ENCODE measurements at places on chromosomes 1 and 21. TPM values are rescaled to one million over a fixed set of nuclear protein-coding genes. Genes with fewer than 3 reads are reported as not detected.

GRCh38 chr1:31524186-31524901, 52.0 kb upstream of the TINAGL1 start:
- H3K4me1 ChIP-seq, result no peaks in the 10 kb centered on the region
- H3K27ac ChIP-seq, result no peak overlapping the region
- H3K27me3 ChIP-seq, result no peaks in the 10 kb centered on the region
- H3K4me3 ChIP-seq, result no peak overlapping the region
- DNase-seq, result no peak

NCMAP gene
- total RNA-seq, result 0.12 TPM

LEFTY2 gene
- total RNA-seq, result 0.23 TPM

AIM2 gene
- 0.44 TPM for total RNA-seq

GRCh38 chr1:176102768-176103350, 104.2 kb downstream of the COP1 start:
- no peak for DNase-seq
- H3K36me3 ChIP-seq, result peaks cover 17% of the 10 kb centered on the region
- no peak overlapping the region for H3K4me3 ChIP-seq
- H3K27me3 ChIP-seq, result no peaks in the 10 kb centered on the region
- H3K4me1 ChIP-seq, result no peaks in the 10 kb centered on the region
- no peak overlapping the region for H3K27ac ChIP-seq

DNA sequence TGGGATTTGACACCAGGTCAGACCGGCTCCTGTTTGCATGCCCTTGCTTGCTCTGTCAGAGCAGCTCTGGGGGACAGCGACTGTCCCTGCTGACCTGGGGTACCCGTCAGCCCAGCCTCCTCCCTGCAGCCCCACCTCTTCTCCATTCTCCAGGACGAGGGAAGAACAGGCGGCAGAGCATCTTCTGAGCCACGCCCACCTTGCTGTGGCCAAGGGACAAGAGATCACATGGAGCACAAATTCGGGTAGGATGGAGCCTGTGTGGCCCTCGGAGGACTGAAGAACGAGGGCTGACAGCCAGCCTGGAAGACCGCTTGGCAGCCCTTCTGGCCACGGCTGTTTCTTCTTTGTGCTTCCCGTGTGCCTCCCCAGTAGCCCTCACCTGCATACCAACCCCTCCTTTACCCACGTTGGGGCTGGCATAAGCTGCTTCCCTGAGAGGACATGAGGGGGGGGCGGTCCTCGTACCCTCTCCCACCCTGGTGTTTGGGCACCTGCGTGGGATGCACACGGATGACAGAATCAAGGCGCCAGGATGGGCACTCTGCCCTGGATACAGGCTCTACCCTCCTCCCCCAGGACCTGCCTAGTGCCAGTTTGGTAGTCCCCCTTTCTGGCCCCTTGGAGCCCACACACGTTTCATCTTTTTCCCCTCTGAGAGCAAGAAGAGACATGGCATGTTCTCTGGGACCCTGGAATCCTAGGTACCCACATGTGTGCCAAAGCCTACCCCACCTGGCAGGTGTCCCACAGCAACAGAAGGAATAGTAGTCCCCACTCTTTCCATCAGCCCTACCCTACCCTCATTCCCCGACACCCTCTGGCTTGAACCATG, 26.9 kb downstream of the CDK18 start:
- DNase-seq, result no peak
- H3K27me3 ChIP-seq, result no peaks in the 10 kb centered on the region
- H3K4me1 ChIP-seq, result peaks cover 4% of the 10 kb centered on the region
- H3K36me3 ChIP-seq, result no peaks in the 10 kb centered on the region
- no peak overlapping the region for H3K4me3 ChIP-seq
- H3K27ac ChIP-seq, result no peak overlapping the region

DNA sequence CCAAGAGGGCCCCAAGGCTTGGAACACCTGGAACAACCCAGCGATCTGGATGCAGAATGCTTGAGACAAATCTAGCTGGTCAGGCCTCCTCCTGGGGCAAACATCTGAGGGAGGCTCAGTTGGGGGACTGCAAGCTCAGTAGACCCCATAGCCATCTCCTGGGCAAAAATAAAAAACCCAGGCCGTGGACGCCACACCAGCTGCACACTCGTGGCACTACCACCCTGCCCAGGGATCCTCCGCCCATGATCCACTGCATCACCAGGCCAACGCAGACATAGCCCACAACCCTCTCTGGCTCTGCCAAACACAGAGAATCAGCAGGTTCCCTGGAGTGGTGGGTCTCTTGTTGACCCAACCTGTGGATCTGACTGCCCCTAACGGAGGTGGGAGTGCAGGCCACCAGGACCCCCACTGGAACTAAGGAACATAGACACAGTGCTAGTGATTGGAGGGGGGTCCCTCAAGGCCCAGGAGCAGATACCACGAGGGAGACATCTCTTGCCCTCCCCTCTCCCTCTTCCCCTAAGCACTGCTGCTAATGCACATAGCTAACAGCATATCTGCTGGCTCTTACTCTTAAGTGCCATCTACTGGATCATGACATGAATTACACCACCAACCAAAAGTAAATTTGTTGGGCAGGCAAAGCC, 147.2 kb downstream of the CHD1L start:
- H3K36me3 ChIP-seq, result no peaks in the 10 kb centered on the region
- H3K4me3 ChIP-seq, result no peak overlapping the region
- no peaks in the 10 kb centered on the region for H3K27me3 ChIP-seq

DNA sequence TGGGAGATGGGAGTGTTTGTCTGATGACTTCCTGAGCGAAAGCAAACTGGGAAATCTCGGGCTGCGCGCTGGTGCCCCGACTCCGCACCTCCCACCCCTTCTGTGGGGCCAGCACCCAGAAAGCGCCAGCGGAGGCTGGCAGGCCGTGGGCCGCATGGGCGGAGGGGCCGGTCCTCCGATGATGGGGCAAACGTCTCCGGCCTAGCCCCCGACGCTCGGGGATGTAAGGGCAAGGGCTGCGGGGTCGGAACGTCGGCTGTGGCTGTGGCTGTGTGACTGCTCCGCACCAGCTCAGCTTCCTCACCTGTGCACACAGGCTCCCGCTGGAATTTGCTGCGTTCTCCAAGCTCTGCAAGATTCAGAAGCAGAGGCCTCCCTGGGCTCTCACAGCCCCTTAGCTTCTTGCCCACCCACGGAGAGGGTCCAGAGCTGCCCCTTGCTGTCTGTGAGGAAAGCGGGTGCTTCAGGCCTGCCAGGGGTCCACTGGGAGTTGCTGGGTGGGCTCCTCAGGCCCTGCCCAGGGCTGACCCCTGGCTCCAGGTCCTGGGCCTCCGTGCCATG, 35.0 kb downstream of the COL18A1 start:
- peaks cover 9% of the 10 kb centered on the region for H3K4me1 ChIP-seq
- H3K27ac ChIP-seq, result no peak overlapping the region
- H3K4me3 ChIP-seq, result no peak overlapping the region
- DNase-seq, result no peak

- no peaks in the 10 kb centered on the region for H3K4me1 ChIP-seq
- no peak overlapping the region for H3K27ac ChIP-seq
- no peak overlapping the region for H3K4me3 ChIP-seq
These were observed 671.6 kb downstream of the MATN1 start for GRCh38 chr1:30051777-30052176.

DNA sequence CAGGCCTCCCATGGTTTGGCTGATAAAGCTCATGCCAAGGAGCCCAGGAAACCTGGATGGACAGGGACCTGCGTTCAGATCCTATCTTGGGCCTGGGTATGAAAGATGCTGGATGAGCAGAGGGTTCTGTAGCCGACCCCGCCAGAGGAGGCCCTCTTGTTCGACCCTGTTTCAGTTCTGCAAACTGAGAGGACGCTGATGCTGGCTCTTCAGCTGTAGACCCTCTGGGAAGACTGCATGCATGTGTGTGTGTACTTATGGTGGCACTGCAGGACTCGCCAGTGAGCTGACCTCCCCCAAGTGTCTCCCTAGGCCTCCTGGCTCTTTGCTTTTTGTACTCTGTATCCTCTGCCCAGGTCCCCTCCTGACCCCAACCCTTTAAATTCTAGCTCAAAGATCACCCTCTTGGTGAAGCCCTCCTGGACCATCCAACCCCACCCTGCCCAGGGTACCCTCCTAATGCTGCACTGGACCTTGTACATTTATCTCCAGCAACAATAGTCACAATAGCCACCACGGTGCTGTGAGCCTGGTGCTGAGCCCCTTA, 1.6 kb downstream of the EPS8L3 start:
- no peak overlapping the region for H3K27ac ChIP-seq
- no peaks in the 10 kb centered on the region for H3K27me3 ChIP-seq
- H3K4me1 ChIP-seq, result no peaks in the 10 kb centered on the region
- DNase-seq, result no peak
- no peak overlapping the region for H3K4me3 ChIP-seq

DNA sequence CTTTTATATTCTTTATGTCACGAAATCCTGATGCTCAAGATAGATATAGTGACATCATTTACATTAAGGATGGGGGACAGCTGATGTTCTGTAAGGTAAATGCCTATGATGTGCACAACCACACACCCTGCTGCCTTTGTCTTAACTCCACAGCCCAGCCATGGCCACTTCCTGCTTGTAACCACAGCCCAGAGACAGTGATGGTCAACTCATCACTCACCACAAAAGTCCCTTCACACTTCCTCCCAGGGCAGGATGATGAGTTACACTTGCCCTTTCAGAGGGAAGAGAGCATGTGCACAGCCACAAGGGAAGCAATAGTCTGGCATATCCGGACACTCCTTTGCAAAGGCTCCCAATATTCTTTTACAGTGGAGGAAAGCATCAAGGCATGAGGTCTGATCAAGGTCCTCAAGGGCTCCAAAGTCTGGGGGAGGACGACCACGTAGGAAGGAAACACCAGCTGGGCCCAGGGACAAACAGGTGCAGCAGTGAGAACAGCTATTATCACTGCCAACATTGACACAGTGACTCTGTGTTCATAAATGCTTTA, 53.8 kb downstream of the PLPP3 start:
- H3K4me3 ChIP-seq, result no peak overlapping the region
- DNase-seq, result peak; percentile 35
- peak overlapping the region; percentile 3 for H3K27ac ChIP-seq
- peaks cover 79% of the 10 kb centered on the region for H3K4me1 ChIP-seq
- peaks cover 24% of the 10 kb centered on the region for H3K36me3 ChIP-seq
- H3K27me3 ChIP-seq, result no peaks in the 10 kb centered on the region

DNA sequence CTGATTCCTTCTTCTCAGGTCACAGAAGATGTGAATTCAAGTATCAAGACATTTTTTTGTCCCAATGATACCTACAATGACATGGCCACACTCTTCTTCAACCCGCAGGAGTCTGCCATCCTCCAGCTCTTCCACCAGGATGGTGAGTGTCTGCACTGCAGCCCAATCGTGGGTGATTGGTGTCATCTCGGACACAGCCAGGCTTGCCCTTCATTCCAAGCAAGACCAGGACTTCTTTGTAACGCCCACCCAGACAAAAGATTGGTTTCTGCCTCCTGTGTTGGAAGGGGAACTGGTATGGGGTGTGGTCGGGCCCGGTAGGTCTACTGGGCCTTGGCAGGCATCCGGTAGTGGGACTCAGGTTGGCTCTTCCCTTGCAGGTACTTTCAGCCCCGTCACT, 14.1 kb downstream of the NPPA start:
- peaks cover 100% of the 10 kb centered on the region for H3K36me3 ChIP-seq
- H3K4me1 ChIP-seq, result no peaks in the 10 kb centered on the region
- H3K27ac ChIP-seq, result no peak overlapping the region
- H3K4me3 ChIP-seq, result no peak overlapping the region

KRTAP19-1 gene
- not detected for total RNA-seq

DNA sequence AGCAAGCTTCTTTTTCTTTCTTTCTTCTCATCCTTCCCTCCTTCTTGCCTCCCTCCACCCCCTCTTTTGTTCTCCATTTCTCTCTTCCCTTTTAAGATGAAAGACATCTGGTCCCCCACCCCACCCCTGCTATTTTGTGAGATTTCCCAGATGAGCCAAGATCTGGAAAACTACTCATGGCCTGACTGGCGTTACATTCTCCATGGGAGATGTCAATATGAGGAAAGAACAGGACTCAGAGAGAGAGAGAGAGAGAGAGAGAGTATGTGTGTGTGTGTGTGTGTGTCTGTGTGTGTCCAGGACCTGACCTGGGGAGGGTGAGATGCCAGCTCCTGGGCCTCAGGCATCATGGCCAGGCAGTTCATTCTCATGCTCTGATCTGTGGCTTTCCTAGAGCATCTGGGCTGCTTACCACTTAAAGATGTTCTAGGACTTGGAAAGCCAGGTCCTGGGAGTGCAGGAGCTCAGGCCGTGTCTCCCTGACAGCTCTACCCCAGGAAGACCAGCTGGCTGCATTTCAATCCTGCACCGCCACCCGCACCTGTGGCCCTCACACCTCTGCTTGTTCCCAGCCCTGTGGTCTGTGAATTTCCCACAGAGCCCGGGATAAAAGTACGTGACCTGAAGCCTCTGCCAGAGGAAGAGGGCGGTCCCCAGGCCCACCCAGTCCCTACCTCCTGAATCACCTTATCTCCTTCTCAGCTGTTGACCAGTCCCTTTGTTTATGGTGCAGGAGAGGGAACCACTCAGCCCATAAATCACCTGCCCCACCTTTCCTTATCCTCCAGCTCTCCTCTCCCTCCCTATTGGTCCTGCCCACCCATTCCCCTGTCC, 3.2 kb upstream of the BEST4 start:
- H3K4me3 ChIP-seq, result no peak overlapping the region
- H3K36me3 ChIP-seq, result no peaks in the 10 kb centered on the region
- no peak for DNase-seq
- H3K27ac ChIP-seq, result no peak overlapping the region
- H3K27me3 ChIP-seq, result no peaks in the 10 kb centered on the region

CASQ2 gene
- 1,692 TPM for total RNA-seq

GRCh38 chr1:118337346-118337745, 152.3 kb upstream of the SPAG17 start:
- DNase-seq, result no peak
- no peaks in the 10 kb centered on the region for H3K27me3 ChIP-seq
- H3K27ac ChIP-seq, result no peak overlapping the region
- H3K36me3 ChIP-seq, result no peaks in the 10 kb centered on the region

GRCh38 chr21:33478935-33479678, 667 bp downstream of the TMEM50B start:
- H3K27me3 ChIP-seq, result no peaks in the 10 kb centered on the region
- H3K4me1 ChIP-seq, result peaks cover 18% of the 10 kb centered on the region
- peak overlapping the region; percentile 99 for H3K27ac ChIP-seq
- DNase-seq, result peak; percentile 45

CLIC6 gene
- total RNA-seq, result 6.6 TPM

DNA sequence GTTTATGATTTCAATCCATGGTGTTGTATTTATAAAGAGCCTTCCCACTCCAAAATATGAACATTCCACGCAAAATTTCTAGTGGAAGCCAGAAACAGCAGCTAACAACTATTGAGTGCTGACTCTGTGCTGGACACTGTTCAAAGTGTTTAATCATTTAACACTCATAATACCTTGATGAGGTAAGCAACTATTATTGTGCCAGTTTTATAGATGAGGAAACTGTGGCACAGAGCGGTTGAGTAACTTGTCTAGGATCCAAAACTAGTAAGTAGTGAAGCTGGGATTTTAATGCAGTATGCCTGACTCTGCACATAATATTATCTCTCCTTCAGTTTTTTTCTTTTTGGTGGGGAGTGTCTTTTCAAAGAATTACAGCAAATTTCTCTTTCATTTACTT, 228.3 kb downstream of the SLC35F3 start:
- peaks cover 9% of the 10 kb centered on the region for H3K27me3 ChIP-seq
- no peak for DNase-seq
- no peak overlapping the region for H3K27ac ChIP-seq
- H3K4me3 ChIP-seq, result no peak overlapping the region
- H3K4me1 ChIP-seq, result no peaks in the 10 kb centered on the region
